ENCODE measurements at places on chromosomes 13 and 19.

DNA sequence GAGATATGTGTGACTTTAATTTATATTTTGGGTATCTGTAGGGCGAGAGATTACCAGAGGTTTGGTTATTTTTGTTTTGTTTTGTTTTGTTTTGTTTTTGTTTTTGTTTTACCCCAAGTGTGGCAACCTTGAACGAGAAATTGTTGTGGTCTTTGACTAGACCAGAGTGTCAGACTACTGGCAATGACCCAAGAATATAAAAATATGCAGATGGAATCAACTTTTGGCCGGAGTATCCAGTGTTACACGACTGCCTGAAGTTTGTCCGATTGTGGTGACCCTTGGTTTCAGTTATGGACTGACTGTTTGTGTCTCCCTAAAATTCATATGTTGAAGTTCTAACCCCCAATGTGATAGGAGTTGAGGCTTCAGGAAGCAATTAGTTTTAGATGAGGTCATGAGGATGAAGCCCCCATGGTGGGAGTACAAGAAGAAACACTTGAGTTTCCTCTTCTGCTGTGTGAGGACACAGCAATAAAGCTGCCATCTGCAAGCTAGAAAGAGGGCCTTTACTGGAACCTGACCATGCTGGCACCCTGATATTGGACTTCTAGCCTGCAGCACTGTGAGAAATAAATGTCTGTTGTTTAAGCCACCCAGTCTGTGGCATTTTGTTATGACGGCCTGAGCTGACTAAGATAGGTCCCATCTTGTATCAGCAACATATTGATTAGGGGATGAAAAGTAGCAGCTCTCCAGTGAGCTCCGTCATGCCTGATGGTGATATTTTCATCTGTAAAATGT lies 261.7 kb downstream of the MTUS2 start:
- DNase-seq = no peak

GRCh38 chr13:108915634-108916512 lies 286.5 kb downstream of the MYO16 start:
- DNase-seq = peak; percentile 98

- no peak for DNase-seq
Measured at GRCh38 chr19:9620842-9621155, 233 bp downstream of the ZNF561 start.

DNA sequence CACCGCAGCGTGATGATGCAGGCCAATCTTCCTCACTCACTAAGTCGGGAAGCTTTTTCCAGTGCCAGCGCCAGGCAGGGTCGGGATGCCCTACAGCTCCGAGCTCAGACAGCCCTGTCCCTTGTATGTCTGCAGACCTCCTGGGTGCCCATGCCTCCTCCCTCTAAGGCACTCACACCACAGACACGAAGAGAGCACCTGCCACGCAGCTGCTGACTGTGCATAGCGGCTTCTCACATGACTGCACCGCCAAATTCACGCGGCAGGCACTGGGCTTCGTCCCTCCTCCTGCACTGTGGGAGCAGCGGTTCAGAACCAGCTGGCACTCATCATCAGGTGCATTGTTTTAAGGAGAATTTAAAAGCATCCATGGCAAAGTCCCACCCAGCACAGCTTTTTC lies 88.1 kb downstream of the SLC7A1 start:
- DNase-seq = peak; percentile 26

GRCh38 chr19:41958367-41959055 lies 610 bp downstream of the RABAC1 start:
- DNase-seq = peak; percentile 49
